ENCODE measurements at places on chromosomes 3 and 15.

GRCh38 chr3:158368271-158368670, 202.7 kb upstream of the MLF1 start:
- no peak for DNase-seq

- DNase-seq: no peak
Measured at GRCh38 chr15:94105760-94106159, 125.6 kb upstream of the MCTP2 start.

GRCh38 chr3:195191580-195191979, 79.4 kb downstream of the XXYLT1 start:
- DNase-seq: no peak

DNA sequence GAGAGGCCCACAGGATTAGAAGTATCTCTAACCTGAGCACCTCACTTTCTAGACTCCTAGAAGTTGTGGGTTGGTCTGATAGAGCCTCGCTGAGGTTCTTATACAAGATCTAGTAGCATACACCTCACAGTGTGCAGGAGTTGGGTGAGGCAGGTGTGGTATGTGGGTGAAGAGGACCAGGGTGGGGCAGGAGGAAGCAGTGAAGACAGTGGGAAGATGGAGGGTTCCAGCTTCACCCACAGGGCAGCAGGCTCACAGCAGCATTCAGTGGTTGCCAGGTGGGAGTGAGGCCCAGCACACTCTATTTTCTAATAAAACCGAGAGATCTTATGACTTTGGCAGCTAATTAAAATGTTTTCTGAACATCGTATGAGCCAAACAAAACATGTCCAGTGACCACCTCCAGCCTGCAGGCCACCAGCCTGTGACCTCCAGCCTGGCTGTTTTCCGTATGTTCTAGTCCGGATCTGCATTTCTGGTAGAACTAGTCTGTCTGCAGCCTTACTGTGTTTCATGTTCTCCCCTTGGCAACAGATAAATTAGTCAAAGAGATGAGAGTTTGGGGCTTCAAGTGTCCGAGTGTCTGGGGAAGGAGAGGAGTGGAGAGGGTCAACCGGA, 170.4 kb upstream of the CTDSPL start:
- DNase-seq: no peak

DNA sequence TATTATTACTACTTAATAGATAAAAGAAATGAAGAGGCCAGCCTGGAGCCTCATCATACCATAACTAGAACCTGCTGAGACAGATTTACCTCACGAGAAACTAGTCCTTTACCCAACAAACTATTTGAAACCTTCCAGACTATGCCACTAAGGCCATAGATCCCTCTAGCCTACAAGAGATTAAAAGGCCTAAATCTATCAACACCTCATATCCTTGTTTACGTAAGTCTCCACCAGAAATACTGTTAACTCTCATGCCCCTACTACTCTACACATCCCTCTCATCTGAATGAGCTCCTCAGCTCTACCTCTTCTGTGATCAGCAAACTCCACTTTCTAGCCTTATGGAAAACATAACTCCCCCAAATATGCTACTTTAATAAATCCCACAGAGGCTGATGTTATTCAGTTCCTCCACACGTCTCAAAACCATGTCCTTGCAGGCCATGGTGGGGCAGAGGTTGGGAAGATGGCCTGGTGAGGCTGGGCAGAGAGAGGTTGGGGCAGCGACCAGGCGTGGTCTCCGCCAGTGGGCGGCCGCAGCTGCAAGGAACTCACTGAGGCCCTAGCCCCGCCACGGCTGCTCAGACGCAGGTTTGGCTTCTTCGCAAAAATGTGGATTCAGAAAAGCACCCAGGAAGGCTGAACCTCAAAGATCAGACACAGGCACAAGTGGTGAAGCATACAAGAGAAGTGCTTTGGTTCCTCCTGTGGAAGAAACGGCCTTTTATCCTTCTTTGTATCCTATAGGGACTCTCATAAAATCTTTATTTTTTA, 65.8 kb downstream of the GSK3B start:
- no peak for DNase-seq

DNA sequence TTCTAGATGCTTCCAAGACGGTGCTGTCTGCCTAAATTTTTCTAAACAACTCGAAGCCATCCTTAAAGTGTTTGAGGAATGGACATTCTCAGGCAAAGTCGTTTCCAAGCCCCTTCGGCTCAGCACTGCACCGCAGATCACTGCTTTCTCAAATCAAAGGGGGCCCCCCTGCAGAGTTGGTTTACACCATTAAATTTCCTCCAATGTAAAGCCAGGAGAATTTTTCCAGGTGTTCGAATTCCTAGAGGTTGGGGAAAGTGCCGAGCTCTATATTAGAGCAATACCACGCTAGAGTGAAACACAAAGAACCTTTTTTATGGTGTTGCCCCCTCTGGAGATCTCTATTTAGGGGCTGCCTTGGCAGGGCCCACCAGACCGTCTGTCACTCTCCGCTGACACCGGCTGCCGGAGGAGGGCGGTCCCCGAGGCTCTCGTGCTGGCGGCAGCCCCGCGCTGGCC, 277.9 kb upstream of the NR2F2 start:
- no peak for DNase-seq

- DNase-seq: no peak
Measured at GRCh38 chr15:69920221-69920620, 177.5 kb downstream of the TLE3 start.

DNA sequence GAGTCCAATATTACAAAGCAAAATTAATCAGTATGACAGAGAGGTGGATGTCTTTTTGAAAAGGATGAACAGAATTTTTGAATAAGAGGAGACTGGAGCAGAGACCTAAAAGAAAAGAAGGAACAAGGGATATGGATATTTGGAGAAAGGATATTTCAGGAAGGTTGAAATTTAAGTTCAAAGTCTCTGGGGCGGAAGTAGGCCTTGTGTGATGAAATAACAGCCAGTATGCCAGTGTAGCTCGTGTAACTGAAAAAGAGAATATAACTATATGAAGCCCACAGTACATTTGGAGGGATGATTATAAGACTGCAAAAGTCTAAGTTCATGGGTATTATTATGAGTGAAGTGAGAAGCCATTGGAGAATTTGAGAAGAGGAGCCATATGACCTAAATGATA, 766.7 kb downstream of the GBE1 start:
- DNase-seq: no peak

DNA sequence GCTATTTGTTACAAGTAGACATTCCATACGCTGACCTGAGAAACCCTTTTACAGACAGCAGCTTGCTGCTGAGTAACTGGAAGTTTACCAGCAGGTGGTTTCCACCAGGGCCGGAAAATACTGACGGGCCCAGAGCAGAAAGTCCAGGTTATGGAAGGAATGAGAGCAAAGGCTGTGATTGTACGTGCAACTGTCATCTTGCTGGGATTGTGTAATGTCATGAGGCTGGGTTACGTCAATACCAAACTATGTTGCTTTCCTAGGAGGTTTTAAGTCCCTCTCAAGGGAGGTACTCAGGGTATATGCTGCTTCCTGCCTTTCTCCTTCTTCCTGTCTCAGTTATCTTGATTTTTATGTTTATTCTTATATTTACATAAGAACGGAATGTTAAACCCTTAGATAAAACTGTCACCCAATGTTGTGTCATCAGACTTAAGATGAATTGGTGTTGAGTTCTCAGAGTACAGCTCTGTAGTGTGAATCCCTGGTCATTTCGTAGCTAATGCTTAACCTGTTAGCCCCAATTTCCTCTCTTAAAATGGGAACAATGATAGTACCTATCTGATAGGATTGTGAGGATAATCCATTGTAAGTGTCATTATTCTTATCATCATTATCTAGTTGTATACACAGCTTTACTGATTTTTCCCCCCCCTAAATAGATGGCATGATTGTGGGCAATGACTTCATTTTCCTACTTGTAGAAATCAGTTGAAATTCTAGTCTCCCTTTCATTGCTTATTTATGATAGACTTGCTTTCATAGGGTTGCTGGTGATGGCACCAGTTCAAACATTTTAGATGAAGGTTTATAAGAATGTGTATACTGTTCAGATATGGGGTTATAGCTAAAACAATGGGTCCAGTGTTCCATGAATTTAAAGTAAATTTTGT, 101.4 kb downstream of the FNDC3B start:
- DNase-seq: no peak

DNA sequence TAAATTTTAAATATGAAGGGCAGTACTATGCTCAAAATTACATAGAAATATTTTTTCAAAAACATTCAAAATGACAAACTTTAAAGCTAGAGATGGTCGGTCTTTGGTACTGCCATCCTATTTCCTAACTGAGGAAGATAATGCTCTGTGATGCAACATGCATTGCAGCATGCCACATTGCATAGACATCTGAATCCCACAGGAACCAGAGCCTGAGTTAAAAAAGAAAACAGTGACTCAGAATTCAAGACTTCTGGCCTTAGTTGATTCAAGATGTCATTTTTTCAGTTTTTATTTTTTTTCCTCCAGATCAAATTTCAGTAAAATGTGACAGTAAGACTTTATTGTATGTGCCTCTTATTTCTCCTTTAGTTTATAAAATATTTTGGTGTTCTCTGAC, 33.1 kb downstream of the TP63 start:
- DNase-seq: no peak

- no peak for DNase-seq
Measured at GRCh38 chr3:122660297-122660974, 20.2 kb upstream of the PARP14 start.

DNA sequence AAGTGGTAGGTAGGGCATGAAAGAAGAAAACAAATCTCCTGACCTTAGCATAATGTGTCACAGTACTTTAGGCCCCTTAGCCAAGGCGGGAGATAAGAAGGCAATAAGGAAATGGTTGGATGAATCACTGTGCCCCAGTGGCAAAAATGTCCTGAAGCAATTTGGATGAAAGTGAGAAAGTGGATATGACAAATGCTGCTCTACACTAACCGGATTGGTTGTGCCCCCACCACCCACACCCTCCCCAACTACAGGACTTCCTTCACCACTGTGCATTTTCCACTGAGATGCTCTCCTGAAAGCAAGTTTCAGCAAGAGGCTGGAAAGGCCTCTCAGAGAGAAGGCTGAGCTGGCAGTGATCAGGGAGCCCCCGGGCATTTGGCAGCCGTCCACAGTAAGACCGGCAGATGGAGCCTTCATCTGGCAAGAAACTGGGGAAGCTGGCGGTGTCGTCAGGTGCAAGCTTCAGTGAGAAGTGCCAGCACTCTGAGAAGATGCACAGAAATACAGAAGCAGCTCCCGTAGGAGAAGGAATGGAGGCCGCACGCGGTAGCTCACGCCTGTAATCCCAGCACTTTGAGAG, 63.8 kb downstream of the ATP1B3 start:
- peak; percentile 55 for DNase-seq

DNA sequence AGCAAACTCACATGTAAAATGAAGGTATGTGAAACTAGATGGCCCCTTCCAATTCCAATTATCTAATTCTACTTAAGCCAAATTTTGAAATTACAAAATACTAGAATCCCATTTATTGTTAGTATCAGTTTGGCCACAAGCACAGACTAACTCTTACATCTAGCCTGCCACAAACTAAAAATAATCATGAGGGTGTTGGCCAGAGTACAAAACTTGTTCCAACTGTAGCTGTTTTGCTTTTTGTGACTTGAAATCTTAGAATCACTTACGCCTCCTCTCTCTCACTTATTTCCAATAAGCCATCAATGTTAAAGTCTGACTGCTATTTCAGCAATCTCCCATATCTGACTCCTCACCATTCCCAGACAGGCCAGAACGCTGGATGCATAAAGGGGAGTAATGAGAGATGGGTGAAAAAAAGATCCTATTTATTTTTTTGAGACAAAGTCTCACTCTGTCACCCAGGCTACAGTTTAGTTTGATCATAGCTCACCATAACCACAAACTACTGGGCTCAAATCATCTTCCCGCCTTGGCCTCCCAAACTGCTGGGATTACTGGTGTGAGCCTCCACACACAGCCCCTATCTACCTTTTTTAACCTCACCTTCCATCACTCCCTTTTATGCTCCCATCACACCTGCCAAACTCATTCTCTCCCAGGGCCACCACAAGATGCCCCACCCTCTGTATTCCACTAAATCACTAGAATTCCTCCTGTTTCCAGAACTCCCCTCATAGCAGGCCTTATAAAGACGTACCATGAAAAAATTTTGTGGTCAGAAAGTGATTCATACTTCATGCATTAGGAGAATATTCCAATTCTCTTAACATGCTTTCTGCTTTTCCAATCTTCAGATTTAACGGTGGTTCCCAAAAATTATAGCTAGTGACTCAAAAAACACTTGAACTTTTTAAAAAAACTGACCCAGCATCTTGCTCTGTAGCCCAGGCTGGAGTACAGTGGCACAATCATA, 36.5 kb downstream of the ATOSA start:
- DNase-seq: no peak

- peak; percentile 63 for DNase-seq
Measured at GRCh38 chr3:196207833-196208607, 3.2 kb downstream of the ZDHHC19 start.

DNA sequence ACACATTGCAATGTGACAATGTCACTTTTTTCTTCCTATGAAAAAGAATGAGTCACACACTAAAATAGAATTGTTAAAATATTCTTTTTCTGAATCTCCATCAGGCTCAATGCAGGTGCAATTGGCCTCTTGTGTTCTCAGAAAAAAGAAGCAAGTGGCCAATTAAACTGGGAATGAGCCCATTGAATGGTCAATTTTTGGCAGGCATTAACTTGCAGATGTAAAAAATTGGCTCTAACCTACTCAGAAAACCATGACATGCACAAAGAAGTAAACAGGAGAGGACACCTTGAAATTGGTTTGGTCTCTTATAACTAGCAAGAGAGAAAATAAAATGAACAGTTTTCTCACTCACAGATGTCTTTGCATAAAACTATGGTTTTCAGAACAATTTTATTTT, 820.8 kb downstream of the TBL1XR1 start:
- DNase-seq: no peak

DNA sequence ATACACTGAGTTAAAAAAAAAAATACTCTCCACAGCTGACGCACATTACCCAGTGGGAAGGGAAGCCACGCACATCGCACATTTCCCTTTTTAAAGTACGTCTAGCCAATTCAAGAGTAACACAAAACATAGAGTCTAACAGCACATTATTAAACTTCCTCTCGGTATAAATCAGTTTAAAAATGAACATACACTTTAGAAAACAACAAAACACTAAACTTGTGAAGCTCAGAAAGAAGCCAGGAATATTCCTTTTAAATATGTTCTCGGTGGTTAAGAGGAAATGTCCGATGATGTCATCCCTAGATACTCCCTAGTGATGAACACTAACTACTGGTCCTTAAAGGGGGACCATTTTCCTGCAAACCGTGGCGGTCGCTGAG, 721 bp downstream of the MYEF2 start:
- no peak for DNase-seq

DNA sequence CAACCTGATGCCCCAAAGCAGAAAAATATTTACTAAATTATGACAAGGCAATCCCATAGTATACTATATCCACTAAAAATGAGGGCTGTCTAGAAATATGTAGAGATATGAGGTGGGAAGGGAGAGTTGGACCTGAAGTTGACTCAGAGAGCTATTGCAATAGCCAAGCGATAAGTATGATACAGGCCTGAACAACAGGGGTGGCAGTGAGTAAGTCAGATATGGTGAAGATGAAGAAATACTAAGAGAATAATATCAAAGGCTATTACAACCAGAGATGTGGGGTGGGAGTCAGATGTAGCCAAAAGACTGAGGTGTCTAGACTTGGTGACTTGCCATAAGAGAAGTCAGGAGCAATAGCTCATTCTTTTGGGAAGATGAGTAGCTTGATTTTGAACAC, 9.2 kb downstream of the HSPBAP1 start:
- no peak for DNase-seq

- no peak for DNase-seq
Measured at GRCh38 chr15:81880833-81881232, 165.0 kb downstream of the MEX3B start.

GRCh38 chr3:53845881-53846133, 412 bp downstream of the CHDH start:
- DNase-seq: no peak

GRCh38 chr3:182139627-182140357, 428.1 kb downstream of the SOX2 start:
- DNase-seq: no peak

Data from stimulated activated CD4-positive, alpha-beta T cell treated with anti-CD3 and anti-CD28 coated beads, Interleukin-15, amount 100 ng/mL, for 48 hours (primary cell).